ENCODE measurements at places on chromosomes 11 and 22. TPM values are rescaled to one million over a fixed set of nuclear protein-coding genes. Genes with fewer than 3 reads are reported as not detected.

The CNGA4 gene
- total RNA-seq, result 0.07 TPM

The TSPAN18 gene
- 3.5 TPM for total RNA-seq

The AHNAK gene
- total RNA-seq, result 304 TPM

The TPBGL gene
- total RNA-seq, result 0.15 TPM

The DDI1 gene
- not detected for total RNA-seq

The OR51I1 gene
- not detected for total RNA-seq
